Kidney tubule cell (primary cell): ENCODE measurements at places on chromosomes 13 and 19.

GRCh38 chr13:109465148-109465547 lies 321.2 kb downstream of the IRS2 start:
- no peak for DNase-seq

DNA sequence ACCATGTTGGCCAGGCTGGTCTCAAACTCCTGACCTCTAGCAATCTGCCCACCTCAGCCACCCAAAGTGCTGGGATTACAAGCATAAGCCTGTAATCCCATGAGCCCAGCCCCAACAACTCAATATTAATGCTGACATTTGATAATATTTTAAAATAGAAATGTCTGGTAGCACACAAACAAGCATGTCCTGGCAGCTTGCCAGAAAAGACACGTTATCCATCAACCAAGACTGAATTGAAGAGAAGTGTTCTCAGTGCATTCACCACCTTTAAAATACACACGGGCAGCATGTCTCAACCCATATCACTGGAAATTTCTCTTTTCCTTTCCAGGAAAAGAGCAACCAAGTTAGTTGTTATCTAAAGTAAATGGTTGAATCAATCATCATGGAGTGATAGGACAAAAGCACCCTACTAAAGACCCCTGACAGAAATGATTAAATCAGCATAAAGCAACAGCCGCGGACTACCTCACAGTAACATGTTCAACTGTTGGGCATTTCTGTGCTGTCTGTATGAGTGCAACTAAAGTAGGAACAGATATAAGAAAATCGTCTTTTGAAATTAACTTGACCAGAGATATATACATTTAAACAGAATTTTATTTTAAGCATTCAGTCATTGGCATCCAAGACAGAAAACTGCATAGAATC lies 25.0 kb downstream of the LHFPL6 start:
- peak; percentile 36 for DNase-seq

DNA sequence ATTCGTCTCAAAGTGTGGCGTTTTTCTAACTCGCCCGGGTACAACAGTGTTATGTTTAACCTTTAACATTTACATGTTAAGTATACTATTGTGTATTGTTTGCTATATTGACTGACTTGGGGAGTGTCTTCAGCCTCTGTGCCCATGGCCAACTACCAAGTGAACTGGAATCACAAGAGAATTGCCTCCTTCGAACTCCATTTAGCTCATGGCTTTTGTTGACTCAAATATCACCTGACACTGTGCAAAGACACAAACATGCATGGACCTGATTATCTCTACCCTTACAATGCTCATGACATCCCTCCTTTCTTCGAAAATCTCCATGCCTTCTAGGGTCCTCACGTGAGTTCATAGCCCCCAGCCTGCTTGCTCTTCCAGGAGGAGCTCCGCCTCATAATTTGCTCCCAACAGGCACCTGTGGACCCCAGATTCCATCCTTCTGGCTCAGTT lies 704 bp downstream of the ZNF814 start:
- no peak for DNase-seq

DNA sequence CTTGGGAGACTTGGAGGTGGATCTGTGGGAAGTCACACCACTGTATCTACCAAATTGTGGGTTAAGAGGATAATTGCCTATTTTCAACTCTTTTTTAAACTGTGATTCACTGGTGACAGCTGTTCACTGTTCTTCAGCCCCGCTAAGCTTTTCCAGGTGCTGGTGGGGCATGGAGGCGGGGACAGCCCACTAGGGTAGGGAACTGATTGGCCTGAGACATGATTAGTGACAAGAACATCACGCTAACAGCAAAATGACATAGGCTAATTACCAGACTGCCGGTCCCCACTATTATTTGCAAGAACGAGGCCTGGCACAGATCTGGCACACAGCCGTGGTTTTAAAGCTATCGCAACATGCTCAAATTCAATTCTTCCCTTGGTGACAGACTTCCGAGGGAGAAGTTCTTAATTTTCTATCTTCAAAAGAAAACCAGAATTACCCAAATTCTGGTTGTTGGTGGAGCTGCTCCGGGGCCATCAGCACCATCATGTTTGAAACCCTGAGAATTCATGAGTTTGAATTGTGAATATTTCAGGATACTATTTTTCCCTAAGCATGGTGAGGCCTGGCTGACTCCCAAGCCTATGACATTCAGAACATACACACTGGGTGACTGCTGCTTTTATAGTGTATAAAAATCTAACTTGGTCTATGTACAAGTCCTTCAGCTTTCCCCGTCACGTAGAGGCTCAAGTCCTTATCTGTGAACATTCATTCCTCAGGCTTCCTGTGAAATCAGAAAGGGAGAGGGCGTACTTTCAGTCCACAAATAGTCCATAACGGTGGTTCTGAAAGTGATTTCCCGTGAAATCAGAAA lies 17.9 kb downstream of the DOCK9 start:
- no peak for DNase-seq

GRCh38 chr13:70408865-70409264 lies 300.6 kb upstream of the KLHL1 start:
- DNase-seq, result no peak

DNA sequence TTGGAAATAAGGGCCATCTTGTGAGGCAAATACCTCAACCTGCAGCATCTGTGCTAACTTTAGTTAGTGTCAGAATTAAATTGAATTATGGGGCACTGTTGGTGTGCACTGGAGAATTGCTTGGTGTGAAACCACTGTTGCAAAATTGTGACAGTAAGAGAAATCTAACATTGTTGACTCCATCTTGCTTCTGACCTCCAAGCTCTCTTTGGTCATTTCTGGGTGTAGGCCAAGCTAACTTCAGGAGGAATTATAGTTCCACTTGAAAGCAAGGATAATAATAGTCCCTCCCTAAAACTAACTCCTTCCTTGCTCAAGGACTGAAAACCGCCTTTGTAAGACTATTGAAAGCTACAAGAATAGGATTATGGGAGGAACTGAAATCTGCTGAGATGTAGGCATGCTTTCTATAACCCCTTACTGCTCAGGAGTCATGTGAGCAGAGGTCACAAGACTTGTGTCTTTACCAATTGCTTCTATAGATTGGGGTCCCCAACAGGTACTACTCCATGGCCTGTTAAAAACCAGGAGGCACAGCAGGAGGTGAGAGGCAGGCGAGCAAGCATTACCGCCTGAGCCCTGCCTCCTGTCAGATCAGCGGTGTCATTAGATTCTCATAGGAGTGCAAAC lies 24.9 kb upstream of the GAS6 start:
- no peak for DNase-seq

DNA sequence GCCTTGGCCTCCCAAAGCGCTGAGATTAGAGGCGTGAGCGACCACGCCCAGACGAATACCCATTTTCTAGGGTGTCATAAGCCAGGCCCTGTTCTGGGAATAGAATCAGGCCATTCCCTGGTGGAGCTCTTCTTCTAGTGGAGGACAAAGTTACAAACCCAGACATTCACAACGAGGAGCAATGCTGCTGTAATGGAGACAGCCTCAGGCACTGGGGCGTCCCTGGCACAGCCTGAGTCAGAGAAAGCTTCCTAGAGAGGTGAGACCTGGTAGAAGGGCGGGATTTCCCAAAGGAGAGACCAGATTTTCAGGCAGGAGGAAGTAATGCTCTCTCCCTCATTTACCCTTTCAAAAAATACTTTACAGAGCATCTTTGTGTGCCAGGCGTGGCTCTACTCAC lies 12.7 kb downstream of the PRKCG start:
- no peak for DNase-seq

DNA sequence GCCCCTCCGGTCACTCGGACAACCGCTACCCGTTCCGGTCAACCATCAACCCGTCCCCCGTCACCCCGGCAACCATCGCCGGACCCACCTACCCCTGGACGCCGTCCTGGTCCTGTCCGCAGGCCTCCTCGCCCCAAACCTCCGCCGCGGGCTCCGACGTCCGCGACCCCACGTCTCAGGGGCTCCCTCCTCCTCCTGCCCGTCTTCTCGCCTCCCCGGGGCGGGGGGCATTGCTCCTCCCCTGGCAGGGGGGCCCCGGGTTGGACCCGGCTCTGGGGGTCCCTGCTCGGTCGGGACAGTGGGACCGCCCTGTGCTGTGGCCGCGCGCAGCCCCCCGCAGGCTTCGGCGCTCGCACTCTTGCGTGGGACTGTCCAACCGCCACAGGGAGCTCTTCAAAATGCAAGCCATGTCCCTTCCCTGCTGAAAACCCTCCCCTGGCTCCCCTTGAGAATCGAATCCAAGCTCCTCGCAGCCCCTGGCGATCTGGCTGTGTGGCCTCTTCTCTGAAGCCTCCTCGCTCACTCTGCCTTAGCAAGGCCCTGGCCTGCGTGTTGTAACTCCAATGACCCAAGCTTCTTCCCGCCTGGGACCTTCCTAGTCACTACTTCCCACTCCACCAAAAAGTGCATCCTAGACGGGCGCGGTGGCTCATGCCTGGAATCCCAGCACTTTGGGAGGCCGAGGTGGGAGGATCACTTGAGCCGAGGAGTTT lies 8.4 kb downstream of the EPHX3 start:
- DNase-seq, result no peak

- no peak for DNase-seq
Observed at GRCh38 chr13:46232281-46232680, 20.6 kb downstream of the LRRC63 start.

DNA sequence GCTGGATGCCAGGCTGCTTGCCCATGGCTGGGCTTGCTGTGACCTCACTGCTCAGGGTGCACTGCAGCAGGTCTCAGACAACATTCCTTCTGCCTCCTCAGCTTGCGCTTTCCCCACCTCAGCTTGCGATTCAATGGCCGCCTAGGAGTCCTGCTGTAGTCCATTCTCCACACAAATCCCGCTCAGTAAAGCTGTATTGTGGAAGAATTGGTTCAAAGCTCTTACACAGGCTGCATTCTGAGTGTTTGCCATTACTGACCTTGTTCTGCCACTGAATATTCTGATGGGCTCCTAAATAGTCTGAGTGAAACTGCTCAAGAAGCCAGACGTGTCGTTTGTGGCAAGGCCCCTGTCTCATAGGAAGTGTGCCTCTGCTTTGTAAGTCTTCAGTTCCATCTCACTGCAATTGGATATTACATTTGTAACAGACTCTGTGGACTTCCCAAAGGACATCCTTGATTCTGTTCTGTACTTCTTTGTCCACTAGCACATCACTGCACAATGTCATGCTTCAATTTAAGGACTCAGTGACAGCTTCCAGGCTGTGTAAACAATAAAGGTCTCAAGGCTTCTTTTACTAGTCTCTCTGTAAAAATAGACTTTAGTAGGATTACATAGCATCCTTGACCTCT lies 49.8 kb downstream of the KATNAL1 start:
- peak; percentile 28 for DNase-seq

- no peak for DNase-seq
Observed at GRCh38 chr13:110400786-110401533, 93.9 kb downstream of the COL4A2 start.

DNA sequence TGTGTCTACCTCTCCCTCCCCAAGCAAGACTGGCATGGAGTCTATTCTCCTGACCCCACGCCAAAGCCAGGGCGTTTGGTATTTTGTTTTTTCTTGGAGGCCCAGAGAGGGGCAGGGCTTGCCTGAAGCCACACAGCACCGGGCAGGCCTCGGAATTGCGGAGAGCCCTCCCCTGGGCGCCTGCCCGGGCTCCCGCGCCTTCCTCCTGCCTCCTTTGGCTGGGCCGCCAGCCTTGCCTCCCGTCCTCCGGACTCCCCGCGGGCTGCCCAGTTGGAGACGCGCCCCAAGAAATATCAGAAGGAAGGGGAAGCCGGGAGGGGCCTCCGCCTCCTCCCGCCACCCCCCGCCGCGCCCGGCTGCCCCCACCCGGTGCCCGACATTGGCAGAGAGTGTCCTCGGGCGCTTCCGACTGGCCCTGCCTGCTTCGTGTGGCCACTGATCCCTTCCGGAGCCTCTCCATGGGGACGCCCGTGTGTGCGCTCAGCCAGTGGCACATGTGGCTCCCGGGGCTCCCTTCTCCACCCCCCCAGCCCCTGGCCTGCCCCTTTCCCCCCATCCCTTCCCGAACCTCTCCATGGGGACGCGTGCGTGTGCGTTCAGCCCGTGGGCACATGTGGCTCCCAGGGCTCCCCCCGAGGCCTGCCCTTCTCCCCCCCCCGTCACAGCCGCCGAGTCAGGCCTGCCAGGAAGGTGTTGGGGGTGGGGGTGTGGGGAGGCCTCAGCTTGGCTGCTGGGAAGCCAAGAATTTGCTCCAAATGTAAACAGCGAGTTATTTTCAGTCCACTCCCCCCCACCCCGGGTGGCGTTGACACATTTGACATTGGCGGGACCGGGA lies 37.3 kb downstream of the NFIC start:
- DNase-seq, result peak; percentile 66

DNA sequence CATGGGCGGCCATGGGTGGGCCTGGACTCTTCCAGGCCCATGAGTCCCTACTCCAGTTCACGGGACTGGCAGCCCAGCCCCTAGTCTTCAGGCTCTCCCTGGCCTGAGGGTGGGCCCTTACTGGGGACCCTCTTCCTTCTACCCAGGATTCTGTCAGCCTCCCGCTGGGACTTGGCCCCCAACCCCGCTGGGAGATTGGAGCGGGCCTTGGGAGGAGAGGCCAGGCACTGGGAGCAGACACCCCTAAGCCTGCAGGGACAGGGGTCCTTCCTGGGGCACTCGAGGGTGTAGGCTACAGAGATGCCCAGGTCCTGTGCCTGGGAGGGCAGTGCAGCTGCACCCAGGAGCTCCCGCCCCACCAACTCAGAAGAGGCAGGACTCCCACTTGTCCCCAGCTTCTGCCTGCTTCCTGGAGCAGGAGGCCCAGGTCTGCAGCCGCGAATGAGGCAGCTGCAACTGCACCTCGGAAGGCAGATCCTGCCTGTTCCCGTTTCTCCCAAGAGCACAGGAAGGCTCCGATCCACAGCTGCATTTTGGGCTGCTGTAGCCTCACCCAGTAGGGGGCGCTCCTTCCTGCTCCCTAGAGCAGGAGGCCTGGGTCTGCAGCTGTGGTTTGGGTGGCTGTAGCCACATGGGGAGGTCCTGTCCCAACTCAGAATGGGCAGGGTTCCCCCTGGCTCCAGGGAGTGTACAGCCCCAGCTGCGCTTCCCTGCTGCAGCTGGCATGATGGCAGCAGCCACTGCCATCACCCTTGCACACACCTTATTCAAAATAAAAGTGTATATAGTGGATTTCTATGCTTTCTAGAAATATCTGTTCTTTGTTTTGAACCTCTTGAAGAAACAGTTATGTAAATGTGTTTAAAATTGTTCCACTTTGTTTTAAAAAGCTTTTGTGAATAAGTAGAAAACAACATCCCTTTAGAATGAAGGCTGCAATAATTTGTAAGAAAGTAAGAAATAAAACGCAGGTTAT lies 46.8 kb downstream of the TEX26 start:
- peak; percentile 8 for DNase-seq

- no peak for DNase-seq
Observed at GRCh38 chr19:48303367-48303766, 22.0 kb upstream of the EMP3 start.

GRCh38 chr19:31317570-31317969 lies 31.7 kb downstream of the TSHZ3 start:
- DNase-seq, result no peak

DNA sequence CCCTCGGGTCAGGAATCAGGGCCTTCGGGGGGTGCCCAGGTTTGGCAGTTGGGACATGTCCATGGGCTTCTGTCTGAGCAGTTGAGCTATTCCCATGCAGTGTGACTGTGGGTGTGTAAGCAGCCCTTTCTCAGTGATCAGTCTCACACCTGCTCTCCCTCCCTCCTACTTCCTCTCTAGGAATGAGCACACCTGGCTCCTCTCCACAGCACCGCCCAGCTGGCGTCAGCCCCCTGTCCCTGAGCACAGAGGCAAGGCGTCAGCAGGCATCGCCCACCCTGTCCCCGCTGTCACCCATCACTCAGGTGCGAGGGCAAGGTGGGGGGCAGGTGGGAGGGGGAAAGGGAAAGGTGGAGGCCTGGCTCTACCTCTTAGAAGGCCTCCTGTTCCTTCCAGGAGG lies 25.9 kb downstream of the COMP start:
- no peak for DNase-seq
